Pancreas (tissue), 10 donors: ENCODE measurements at places on chromosomes 4 and X. TPM values are rescaled to one million over a fixed set of nuclear protein-coding genes. Genes with fewer than 3 reads are reported as not detected.

NPY2R gene
- total RNA-seq: not detected

GRCh38 chr4:184329659-184330400, 112.2 kb upstream of the ENPP6 start:
- DNase-seq: no peak

DNA sequence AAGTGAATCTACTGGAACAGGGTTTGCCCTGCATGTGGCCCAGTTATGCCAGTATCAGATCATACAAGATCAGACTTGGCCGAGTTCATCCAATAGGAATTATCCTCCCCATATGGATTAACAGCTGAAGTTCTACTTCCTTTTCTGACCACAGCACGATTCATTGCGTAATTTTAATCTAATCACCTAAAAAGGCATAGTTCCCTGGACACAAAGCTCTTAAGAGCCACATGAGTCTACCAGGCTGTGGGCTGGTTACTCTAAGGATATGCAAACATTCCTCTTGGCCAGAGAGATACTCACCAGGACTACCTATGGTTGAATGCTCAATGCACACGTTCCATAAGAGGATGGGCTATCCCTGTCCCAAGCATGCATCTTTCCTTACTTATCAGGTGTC, 46.9 kb downstream of the CHST7 start:
- no peak for DNase-seq

- no peak for DNase-seq
Observed at GRCh38 chr4:122997463-122998101, 75.2 kb upstream of the NUDT6 start.

GRCh38 chrX:26783512-26784225, 567.7 kb downstream of the MAGEB5 start:
- DNase-seq: peak; percentile 7

CXXC4 gene
- 5.9 TPM for total RNA-seq

GRCh38 chr4:136463941-136464340, 1068.4 kb downstream of the PCDH18 start:
- no peak for DNase-seq

DNA sequence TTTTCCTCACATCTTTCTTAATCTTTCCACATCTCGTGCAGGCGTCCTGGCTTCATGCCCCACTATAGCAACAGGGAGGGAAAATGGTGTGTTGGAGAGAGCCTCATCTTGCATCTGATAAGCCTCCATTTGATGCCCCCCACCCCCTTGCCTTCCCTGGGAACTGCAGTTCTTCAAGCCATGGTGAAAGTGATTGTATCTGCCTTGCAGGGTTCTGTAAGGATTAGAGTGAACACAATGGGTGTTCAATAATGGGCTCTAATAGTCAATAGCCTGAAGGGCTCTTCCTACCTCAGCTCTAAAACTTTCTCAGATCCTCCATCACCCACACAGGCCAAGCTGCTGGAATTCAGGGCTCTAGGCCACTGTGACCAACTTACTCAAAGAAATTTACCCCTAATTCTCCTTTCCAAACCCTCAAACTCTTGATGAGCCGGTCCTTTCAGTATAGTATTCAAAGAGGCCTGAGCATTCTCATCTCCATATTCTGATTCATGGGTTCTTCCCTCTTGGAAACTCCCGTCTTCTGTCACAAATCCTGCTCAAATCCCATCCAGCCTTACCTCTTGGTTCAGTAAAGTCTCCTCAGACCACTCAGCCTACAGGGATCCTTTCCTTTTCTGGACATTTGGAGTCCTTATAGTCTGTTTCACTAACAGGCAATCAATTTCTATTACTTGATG, 128.3 kb upstream of the TRIM2 start:
- DNase-seq: no peak

DNA sequence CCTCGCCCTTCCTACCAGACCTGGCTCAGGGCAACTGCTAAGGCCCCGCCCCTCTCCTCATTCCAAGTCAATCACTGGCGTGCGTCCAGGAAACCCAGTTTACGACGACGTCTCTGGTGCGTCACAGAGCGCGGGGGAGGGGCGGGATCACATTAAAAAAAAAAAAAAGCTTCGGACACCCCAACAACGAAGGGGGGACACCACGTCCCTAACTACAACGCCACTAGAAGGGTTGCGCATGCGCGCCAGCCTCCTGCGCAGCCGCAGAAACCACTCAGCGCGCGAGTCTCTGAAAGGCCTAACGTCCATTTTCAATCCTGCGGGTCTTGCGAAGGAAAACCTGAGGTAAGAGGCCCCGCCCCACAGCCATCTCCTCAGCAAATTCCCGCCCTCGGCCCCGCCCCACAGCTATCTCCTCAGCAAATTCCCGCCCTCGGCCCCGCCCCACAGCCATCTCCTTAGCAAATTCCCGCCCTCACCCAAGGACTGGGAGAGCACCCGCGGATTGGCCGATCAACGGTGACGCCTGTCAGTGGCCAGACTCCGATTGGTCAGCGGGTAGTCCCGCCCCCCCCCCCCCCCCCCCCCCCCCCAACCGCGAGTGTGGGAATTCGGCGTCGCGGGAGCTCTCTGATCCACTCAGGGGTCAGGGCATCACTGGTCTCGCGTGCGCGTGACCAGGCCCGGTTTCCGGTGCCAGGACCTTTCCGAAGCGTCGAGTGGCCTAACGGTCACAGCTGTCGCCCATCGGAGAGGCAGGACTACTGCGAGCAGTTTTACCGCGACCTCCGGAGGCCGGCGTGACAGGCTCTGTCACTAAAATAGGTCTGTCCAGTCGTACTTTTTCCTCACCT, at the start of gene SCML1:
Gene SCML1, plus strand, starts transcription at position 638 of the 854 bp plus-strand sequence. CDS start 6,694 bp downstream, outside the sequence.
- peak; percentile 97 for DNase-seq

DNA sequence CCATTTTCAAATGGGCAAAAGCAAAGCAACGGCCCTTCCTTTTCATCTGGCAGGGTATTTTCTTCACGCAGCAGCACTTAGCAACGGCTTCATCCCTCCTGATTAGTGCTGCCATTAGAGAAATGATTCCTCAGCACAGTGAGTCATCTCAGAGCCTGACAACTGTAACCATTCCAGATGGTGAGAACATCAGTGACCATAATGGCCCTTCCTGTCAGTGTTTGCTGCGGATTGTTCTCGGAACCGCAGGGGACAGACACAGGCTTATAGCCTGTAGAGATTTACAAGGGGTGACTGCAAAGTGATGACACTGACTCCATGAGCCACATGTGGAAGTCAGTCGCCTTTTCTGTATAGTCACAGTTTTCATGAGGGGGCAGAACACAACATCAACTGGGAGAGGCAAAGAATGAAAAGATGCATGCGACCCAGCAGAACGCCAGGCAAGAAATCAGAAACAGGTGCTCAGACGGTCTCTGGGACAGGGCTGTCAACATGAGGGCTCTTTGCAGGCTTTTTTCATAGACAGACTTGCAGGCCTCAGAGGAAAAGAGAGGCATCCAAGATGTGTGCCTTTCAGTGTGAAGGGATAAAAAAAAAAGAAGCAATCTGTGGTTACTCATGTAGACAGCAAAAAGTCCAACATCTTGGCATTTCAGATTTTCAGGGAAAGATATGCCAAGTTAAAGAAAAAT, 69.9 kb upstream of the FBXW7 start:
- no peak for DNase-seq

GRCh38 chr4:7546809-7547367, 112.2 kb upstream of the PSAPL1 start:
- no peak for DNase-seq

ZNF718 gene
- 5.8 TPM for total RNA-seq

DNA sequence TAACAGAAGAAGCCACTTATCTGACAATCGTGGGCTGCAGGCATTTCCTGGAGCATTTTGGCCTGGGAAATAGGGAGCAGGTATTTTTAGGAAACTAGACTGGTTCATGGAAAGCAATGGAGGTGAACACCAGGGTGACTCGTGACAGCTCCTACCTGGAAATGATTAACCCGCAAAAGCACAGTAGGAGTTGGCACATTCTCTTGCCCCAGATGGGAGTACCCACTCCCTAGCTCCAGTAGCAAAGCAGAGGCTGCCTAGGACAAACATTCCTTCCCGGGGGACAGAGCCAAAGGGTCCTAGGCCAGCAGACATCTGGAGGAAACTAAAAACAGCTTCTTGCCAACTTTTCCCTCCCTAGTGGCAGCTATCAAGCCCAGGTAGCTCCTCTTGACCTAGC, 29.0 kb downstream of the RTL5 start:
- DNase-seq: peak; percentile 28

DNA sequence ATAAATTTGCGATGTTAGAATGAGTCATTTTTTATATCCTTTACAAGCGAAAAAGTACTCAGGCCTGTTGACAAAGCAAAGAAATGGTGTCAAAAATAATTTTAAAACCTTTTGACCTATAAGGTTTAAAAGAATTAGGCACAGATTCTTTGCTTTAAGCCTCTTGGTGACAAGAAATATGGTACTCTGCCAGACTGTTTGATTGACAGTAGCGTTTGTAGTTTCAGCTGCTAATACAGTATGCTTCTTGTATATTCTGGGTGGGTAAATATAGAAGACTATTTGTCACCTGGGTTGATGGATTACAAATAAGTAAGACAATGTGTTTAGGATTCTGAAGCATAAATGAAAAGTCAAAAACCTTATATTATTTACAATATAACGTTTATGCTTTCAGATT, 193.1 kb upstream of the PITX2 start:
- no peak for DNase-seq

DNA sequence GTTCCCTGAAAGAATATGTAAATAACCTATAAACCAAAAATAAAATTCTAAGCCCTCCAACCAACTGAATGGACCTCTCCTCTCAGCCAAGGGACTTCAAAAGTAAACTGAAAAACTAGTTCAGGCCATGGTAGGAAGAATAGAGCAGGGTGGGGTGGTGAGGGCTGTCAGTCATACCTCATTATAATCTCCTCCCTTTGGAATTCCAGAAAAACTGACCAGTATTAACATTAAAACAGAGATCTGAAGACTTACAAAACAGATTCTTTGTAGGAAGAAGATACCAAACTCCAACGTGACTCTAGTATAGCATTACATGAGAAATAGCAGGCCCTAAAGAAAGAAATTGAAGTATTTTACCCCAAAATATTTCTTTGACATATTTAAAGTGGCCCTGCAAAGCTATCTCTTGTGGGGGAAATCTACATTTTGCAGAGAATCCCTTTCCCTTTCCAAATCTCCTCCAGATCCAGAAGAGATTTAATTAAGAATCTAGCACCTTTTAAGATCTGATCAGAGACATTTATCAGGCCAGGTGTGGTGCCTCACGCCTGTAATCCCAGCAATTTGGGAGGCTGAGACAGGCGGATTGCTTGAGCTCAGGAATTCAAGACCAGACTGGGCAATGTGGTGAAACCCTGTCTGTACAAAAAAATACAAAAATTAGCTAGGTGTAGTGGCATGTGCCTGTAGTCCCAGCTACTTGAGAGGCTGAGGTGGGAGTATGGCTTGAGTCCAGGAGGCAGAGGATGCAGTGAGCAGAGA, 15.1 kb downstream of the TBC1D9 start:
- no peak for DNase-seq

BEX2 gene
- 13.4 TPM for total RNA-seq

PDZD4 gene
- 0.92 TPM for total RNA-seq

MAGEA2 gene
- not detected for total RNA-seq

- DNase-seq: peak; percentile 47
Observed at GRCh38 chr4:183747931-183748670, 89.0 kb downstream of the TRAPPC11 start.
